RCC 7860 (cell line): ENCODE measurements at places on chromosomes 12 and 14.

DNA sequence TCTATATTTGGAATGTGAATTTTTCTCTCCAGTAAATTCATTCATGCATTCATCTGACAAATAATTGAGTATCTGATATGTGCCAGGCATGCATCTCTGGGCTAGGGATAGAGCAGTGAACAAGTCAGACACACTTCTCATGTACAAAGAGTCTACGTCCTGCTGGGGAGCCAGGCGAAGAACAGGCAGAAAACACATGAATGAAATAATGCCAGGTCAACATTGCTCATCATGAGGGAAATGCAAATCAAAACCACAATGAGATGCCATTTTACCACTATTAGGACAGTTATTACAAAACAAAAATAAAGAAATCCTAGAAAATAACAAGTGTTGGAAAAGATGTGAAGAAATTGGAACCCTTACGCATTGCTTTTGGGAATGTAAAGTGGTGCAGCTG is 90.3 kb downstream of the PAX9 start:
- no peak for DNase-seq

- DNase-seq, result no peak
Observed at GRCh38 chr14:68669603-68670358, 123.1 kb downstream of the ZFP36L1 start.

DNA sequence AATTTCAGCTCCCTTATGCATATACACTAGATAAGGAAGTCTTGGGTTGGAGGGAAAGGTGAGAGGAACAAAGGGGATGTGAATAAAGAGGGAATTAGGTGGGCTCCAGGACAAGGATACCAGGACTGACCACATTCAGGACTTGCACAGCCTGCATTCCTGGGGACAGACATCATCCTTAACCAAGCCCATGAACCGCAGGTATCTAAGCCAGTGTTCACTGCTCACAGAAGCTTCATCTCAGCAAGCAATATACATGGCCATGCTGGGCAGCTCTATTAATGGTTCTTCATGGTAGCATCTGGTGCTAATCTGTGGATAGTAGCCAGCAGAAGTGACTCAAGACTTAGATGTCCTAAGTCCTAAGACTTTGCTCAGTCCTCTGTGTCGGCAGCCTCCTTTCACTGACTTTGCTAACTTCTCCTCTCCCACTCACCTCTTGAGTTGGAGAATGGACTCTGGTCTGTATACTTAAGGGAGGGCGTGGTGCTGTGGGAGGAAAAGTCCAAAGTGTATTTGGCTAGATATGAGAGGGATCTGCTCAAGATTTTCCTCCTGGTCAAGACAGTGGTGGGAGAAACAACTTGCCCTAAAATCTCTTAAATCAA is 136.1 kb downstream of the ASCL1 start:
- no peak for DNase-seq

- no peak for DNase-seq
Observed at GRCh38 chr12:83700838-83701237, 1014.1 kb downstream of the TMTC2 start.

DNA sequence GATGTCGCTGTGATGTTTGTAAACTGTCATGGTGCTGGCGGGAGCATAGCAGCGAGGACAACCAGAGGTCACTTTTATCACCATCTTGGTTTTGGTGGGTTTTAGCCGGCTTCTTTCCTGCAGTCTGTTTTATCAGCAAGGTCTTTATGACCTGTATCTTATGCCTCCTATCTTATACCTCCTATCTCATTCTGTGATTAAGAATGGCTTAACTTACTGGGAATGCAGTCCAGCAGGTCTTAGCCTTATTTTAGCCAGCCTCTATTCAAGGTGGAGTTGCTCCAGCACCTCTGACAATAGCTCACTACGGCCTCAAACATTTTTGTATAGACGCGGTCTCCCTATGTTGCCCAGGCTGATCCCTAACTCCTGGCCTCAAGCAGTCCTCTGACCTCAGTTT is 53.7 kb downstream of the B4GALNT3 start:
- DNase-seq, result no peak

DNA sequence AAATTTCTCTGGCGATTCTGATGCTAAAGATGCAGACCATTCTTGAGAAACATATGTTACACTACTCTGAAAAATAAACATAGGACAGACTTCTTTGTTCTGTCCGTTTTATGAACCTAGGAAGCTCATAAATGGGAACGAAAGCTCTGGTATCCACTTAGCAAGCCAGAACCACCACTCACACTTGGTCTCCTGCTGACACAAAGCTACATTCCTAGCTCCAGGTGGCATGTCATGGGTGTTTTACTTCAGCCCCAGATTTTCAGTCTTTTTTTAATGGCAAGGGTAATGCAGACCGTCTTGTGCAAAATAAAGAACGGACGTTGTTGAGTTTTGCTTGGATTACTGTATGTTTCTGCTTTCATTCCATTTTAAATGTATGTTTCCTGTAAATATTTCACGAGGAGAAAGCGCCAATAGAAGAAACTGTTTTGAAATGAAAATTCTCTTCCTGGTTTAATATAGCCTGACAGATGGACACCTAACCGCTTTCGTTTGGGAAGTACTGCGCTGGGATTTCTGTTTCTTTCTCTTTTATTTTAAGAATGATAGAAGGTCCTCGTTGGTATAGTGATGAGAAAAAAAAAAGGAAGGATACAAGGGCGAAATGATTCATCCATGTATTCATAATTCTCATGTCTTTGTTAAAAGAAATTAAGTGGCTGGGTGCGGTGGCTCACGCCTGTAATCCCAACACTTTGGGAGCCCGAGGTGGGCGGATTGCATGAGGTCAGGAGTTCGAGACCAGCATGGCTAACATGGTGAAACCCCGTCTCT is 871 bp upstream of the COQ5 start:
- peak; percentile 31 for DNase-seq

DNA sequence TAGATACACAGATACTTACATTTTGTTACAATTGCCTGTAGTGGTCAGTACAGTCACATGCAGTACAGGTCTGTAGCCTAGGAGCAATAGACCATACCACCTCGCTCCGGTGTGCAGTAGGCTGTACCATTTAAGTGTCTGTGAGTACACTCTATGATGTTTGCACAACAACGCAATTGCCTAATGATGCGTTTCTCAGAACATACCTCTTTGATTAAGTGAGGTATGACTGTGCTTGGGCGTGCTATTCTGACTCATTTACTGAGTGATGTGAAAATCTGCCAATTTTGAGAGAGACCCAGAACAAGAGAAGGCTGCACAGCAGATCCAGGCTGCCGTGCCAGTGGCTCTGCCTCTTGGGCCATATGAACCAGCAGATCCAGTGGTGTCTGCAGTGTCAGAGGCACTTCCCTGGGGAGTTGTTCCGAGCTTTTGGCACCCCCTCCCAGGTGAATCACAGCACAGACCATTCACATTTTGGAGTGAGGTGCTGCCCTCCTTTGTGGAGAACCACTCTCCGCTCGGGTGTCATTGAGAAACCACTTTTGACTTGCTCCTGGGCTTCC is 20.4 kb downstream of the DLK1 start:
- peak; percentile 52 for DNase-seq

- no peak for DNase-seq
Observed at GRCh38 chr12:47731723-47732122, 6.4 kb upstream of the ENDOU start.

- peak; percentile 18 for DNase-seq
Observed at GRCh38 chr14:54638135-54638446, 71.2 kb downstream of the SAMD4A start.

- DNase-seq, result no peak
Observed at GRCh38 chr14:48900565-48900964, 685.6 kb downstream of the RPS29 start.

GRCh38 chr12:93634416-93634815 is 42.8 kb upstream of the CRADD start:
- DNase-seq, result no peak

DNA sequence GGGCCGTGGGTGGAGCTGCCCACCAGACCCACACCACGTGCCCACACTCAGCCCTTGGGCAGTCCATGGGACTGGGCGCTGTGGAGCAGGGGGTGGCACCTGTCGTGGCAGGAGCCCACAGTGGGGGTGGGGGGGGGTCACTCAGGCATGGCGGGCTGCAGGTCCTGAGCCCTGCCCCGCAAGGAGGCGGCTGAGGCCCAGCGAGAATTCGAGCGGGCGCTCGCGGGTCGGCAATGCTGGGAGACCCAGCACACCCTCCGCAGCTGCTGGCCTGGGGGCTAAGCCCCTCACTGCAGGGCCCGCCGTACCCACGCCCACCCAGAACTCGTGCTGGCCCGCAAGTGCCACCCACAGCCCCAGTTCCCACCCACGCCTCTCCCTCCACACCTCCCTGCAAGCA is 132.6 kb upstream of the GARIN2 start:
- no peak for DNase-seq
